ENCODE measurements at places on chromosomes 5 and 9.

DNA sequence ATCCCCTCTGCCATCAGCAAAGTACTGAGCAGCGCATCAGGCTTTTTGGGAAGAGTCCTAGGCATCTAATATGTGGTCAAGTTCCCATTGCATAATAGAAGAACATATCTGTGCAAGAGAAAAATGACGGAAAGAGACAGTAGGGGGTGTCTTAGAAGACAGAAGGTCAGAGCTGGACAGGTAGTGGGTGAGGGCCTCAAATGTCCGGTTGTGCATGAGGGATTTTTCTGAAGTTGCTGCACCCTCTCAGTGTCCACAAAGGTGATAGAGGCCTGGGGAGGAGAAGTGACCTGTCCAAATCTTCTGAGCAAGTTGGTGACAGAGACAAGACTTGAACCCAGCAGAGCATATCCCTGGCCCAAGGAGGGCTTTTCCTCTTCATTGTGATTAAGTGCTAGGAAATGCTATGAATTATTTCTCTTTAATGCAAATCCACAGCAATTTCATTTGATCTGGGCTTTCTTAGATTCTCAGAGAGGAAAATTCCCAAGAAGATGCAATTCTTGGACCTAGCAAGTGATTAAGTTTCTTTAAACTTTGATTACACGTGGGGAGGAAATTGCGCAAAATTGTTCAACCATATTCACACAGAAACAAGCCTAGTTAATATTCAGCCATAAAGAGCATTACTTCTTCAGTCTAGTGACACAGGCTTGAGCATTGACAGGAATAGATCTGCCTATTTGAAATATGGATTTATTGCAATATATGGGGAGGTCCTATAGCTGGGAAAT is at the start of gene OR2S2:
OR2S2 (minus strand) TSS at position 51 of the 734 bp plus-strand sequence. CDS start 56 bp downstream, outside the sequence.
- no peak for DNase-seq

DNA sequence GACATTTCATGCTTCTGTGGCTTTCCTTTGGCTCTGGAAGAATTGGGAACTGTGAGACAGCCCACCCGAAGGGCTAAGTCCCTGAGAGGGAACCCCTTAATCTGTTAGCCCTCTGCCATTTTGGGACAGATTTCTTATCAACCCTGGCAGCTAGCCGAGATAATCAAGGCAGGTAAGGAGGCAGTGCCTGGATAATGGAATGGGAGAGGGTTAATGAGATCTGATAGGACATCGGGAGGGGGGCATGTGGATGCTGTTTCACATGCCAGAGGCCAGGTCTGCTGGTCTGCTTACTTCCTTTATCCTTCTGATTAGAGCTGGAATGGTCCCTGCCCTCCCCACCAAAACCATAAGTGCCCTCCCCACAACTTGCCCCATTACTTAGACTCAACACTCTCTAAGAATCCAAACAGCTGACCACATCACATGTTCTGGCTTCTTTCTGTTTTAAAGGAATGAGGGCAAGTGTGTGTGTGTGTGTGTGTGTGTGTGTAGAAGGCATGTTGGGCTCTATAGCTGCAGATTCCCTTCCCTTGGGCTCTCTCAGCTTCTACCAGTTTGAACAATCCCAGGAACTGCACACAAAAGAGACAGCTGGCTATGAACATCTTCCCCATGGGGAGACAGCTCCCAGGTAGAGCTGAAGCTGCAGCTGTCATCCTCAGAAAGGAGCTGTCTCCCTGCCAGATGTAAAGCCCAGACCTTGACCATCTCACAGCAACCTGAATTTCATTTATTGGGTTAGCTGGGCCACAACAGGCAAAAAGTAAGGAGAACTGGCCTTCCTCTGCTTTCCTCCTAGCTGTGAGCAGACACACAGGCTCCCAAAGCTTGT is 221.3 kb downstream of the PIK3R1 start:
- DNase-seq, result no peak

DNA sequence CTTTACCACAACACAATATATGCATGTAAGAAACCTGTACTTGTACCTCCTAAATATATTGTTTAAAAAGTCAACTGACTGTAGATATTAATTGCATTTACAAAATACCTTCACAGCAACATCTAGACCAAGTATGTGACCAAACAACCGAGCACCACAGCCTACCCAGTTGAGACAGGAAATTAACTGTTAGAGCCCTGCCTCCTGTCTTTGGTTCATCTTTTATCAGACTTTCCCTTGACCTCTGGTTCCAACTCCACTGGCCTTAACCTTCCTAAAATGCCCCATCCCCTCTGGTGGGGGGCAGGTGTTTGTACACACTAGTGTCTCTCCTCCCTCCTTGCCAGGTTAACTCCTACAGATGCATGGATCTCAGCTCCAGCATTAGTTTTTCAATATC is 155.0 kb upstream of the PANK3 start:
- DNase-seq, result no peak

- no peak for DNase-seq
Measured at GRCh38 chr5:39231705-39232525, 12.6 kb upstream of the FYB1 start.

DNA sequence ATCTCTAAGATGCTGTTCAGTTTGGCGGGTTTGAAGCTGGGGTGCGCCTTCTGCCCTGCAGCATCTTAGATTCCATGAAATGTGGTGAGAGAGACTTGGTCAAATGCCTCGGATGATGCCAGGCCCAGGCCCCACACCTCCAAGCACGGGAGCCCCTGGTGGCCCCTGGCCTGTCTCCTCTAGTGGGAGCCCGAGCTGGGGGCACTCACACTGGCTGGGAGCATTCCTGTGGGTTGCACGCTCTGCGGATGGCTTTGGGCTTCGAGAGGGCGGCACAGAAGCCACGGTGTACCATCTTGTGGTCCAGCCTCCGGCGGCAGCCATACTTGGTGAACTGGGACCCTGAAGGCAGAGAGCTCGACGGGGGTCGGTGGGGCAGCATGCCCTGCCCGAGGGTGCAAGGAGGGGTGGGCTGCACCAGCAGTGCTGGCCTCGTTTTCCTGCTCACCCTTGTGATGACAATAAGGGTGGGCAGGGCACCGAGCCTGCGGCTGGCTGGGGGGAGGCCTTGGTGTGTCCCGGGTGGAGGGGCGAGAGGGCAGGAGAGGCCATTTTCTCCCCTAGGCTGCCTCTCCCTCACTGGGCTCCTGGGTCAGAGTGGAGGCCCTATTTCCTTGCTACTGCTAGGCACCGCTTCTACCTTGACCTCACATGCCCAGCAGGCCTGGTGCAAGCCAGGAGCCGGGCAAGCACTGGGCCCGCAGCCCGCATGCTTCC is 65.8 kb downstream of the ZNF354C start:
- DNase-seq, result no peak

- DNase-seq, result no peak
Measured at GRCh38 chr9:92740446-92740961, 24.1 kb downstream of the BICD2 start.

DNA sequence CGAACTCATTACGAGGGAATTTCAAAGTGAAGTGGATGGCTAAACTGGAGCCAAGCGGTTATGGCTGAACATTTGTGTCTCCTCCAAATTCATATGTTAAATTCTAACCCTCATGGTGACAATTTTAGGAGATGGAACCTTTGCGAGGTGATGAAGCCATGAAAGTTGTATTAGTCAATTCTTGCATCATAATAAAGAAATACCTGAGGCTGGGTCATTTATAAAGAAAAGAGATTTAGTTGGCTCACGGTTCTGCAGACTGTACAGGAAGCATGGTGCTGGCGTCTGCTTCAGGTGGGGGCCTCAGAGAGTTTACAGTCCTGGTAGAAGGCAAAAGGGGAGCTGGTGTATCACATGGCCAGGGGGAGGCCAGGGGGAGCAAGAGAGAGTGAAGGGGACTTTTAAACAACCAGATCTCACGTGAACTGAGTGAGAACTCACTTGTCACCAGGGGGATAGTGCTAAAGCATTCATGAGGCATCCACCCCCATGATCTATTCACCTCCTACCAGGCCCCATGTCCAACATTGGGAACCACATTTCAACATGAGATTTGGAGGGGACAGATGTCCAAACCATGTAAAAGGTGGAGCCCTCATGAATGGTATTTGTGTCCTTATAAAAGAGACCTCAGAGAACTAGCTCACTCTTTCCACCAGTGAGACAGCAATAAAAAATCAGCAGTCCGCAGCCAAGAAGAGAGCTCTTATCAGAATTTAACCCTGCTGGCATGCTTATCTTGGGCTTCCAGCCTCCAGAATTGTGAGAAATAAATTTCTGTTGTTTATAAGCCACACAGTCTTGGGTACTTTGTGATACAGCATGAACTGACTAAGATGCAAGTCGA is 143.4 kb downstream of the MTRR start:
- DNase-seq, result no peak

- no peak for DNase-seq
Measured at GRCh38 chr9:113989017-113989713, 88.9 kb downstream of the AMBP start.

GRCh38 chr5:180343110-180343830 is 9.9 kb downstream of the GFPT2 start:
- no peak for DNase-seq

DNA sequence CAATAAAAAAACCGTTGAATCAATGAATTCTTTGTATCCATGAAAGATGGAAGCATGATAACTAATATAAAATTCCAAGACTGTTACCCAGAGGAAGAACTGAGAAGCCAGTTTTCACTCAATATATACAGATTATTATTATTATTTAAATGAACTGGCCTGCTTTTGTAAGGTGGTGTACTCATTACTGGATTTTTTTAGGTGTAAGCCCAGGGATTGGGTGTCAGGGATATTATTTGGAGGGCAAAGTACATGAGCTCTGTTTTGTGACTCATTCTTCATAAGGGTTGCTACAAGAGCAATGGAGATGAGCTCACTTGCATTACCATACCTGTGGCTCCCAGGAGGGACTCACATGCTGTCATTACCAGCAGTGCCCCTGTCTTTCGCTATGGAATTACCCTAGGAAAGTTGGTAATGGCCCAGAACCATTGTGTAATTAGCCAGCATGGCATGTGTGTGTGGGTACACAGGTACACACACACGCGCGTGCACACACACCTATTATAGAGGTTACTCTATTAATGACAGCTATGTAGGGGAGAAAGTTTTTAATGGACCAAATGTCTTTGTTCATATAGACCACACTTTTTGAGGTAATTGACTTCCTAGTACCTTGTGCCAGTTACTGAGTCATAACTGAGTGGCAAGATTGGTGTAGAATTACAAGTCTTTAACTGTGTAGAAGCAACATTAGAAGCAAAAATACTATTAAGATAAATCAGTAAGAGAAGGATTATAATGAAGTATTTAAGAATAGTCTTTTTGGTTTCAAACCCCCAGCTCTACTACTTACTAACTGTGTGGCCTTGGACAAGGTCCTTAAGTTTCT is 143.4 kb downstream of the GDNF start:
- DNase-seq, result no peak

DNA sequence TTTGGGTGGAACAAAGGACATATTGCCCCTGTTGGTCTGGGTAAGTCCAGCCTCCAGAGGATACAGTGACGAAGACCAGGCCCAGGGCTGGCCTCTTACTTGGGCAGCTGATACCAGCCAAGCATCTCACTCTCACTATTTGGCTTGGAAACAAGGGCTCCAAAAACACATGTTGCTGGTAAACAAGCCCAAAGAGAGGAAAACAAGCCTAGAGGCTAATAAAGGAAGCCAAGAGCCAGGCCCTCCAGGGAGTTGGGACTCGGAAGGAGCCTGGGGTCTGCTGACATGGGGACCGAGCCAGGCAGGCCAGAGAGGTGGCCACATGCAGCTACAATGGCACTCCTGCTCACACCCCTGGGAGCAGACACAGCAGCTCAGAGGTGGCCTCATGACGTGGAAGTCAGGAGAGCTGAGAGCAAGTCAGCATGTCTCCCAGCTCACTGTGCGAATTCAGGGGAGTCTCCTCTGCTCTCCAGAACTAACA is 5.7 kb downstream of the SPARC start:
- no peak for DNase-seq

- no peak for DNase-seq
Measured at GRCh38 chr5:116730706-116731105, 156.1 kb upstream of the SEMA6A start.

DNA sequence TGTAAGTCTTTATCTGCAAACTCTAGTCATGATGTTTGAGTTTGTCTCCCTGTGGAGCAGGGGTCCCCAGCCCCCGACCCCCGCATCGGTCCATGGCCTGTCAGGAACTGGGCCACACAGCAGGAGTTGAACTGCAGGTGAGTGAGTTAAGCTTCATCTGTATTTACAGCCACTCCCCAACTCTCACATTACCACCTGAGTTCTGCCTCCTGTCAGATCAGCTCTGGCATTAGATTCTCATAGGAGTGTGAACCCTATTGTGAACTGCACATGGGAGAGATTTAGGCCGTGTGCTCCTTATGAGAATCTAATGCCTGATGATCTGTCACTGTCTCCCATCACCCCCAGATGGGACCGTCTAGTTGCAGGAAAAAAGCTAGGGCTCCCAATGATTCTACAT is 7.0 kb downstream of the C9orf85 start:
- DNase-seq, result no peak

GRCh38 chr9:131578731-131579504 is 33.6 kb downstream of the PRRT1B start:
- peak; percentile 28 for DNase-seq

- DNase-seq, result no peak
Measured at GRCh38 chr5:115147052-115147451, 22.7 kb downstream of the TRIM36 start.

Data from CD8-positive, alpha-beta T cell (primary cell).